Thyroid gland (tissue), 4 donors: ENCODE measurements at places on chromosomes 5 and 9.

- DNase-seq = peak; percentile 29
Observed at GRCh38 chr5:133251296-133252132, 199.7 kb downstream of the HSPA4 start.

DNA sequence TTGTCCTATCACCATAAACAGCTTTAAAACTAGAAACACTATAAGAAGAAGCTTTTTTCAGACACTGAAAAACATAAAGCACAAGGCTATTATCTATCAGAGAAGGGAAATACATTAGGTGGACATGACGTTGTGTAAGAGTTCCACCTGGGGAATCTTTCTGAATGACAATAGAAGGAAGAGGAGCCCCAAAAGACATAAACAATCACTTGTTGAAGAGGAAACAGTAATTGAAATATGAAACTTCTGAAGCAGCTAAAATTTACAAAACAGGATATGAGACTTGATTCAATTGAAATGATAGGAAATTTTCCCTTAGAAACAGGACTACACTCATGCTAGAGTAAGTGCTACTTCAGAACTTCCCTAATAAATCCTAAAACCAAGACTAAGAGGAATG lies 933.6 kb downstream of the EFNA5 start:
- no peak for DNase-seq

- DNase-seq = peak; percentile 16
Observed at GRCh38 chr5:36177715-36178523, 26.0 kb downstream of the SKP2 start.

DNA sequence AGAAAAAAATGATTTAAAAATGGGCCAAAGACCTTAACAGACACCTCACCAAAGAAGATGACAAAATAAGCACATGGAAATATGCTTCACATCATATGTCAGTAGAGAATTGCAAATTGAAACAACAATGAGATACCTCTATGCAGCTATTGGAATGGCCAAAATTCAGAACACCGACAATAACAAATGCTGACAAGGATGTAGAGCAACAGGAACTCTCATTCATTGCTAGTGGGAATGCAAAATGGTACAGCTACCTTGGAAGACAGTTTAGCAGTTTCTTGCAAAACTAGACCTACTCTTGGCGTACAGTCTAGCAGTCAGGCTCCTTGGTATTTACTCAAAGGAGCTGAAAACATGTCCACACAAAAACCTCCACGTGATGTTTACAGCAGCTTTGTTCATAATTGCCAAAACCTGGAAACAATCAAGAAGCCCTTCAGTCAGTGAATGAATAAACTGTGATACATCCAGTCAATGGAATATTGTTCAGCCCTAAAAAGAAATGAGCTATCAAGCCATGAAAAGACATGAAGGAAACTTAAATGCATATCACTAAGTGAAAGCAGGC lies 10.5 kb upstream of the MVB12B start:
- DNase-seq = no peak

DNA sequence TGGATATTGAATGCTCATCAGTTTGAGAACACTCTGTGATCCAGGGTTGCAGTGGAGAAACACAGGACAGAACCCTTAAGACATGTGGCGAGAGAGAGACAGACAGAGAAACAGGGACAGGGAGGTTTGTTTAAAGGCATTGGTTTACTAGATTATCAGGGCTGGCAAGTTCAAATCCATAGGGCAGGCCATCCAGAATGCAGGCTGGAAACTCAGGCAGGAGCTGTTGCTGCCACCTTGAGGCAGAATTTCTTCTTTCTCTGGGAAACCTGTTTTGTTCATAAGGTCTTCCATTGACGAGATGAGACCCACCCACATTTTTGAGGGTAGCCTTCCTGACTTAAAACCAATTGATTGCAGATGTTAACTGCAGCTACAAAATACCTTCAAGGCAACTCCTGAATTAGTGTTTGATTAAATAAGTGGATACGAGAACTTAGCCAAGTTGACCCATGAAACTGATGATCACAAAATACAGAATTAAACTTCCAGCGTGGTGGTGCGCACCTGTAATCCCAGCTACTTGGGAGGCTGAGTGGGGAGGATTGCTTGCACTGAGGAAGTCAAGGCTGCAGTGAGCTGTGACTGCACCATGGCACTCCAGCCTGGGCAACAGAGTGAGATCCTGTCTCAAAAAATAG lies 55.9 kb downstream of the NSUN2 start:
- peak; percentile 26 for DNase-seq

DNA sequence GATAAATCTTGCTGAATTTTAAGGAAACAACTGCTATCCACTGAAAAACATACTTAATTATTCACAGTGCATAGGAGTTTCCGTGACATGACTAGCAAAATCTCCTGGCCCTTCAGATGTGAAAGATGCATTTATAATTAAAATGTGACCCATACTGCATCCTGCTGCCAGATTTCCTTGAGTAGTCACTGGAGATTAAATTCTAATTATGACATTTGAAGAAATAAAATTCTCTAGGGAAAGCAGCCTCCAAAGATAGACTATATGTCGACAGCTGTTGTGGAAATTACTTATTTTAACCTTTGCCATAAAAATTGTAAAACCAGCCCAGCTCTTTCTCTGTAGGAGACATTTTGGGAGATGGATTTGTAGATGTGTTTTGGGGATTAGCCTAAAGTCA lies 193.6 kb upstream of the SMC2 start:
- no peak for DNase-seq

DNA sequence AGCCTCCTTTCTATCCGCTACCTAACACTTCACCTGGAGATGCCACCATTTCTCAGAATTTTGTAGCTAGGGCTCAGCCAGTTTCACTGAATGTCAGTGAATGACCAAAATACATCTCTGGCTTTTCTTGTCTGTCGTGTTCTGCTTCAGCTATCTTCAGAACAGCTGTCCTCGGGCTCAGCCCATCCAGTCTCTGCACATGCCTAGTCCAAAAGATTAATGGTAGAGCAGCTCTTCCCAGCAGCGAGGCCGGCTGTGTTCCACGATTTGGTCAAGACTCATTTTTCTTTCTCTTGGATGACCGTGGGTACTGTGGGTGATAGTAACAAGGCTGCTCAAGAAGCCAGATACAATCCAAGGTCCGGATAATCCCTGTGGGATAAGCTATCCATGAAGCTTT lies 342.8 kb downstream of the GABRG2 start:
- DNase-seq = no peak

- no peak for DNase-seq
Observed at GRCh38 chr5:127872494-127872893, 169.3 kb downstream of the CCDC192 start.

- no peak for DNase-seq
Observed at GRCh38 chr9:6014670-6015270, 654 bp downstream of the RANBP6 start.

DNA sequence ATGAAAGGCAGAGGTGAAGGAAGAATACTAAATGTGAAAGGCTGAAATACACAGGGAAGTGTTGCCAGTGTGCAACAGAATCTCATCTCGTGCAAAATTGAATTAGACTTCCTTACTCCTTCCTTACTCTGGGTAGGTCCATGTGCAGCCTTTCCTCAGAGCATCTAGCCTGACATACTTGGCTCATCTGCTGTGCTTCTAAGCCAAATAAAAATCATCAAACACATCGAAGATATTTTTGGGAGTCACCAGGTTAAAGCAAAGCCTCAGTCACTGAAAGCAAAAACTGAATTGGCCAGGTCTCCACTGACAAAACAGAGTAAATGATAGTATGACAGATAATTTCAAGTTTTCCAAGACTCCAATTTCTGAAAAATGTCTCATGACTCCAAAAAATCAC lies 19.3 kb downstream of the STARD4 start:
- no peak for DNase-seq

GRCh38 chr5:34749431-34749873 lies 89.5 kb upstream of the TTC23L start:
- peak; percentile 17 for DNase-seq

GRCh38 chr5:89036166-89036565 lies 153.2 kb upstream of the MEF2C start:
- no peak for DNase-seq

GRCh38 chr9:23380821-23381220 lies 445.2 kb downstream of the ELAVL2 start:
- DNase-seq = no peak

- no peak for DNase-seq
Observed at GRCh38 chr9:92003308-92004044, 53.4 kb upstream of the ROR2 start.

GRCh38 chr5:17620627-17621026 lies 10.4 kb downstream of the TAF11L12 start:
- no peak for DNase-seq

GRCh38 chr5:67802766-67803165 lies 412.8 kb upstream of the PIK3R1 start:
- no peak for DNase-seq

GRCh38 chr5:151030379-151030778 lies 10.0 kb downstream of the GPX3 start:
- DNase-seq = peak; percentile 91

GRCh38 chr9:132030626-132031325 lies 48.9 kb downstream of the MED27 start:
- no peak for DNase-seq

GRCh38 chr9:72997387-72997995 lies 44.6 kb upstream of the ALDH1A1 start:
- DNase-seq = no peak

DNA sequence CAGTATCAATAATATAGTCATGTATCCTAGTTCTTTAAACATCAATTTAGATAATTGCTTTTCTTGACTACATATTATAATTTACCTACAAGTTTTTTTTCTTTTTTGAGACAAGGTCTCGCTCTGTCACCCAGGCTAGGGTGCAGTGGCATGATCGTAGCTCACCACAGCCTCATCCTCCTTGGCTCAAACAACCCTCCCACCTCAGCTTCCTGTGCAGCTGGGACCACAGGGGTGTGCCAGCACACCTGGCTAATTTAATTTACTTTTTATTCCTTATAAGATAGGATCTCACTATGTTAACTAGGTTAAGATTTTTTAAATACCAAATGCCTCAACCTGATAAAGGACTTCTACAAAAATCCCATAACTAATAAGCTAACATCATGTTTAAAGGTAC lies 21.1 kb downstream of the UIMC1 start:
- DNase-seq = no peak

GRCh38 chr5:36208786-36209185 lies 32.9 kb downstream of the NADK2 start:
- no peak for DNase-seq

DNA sequence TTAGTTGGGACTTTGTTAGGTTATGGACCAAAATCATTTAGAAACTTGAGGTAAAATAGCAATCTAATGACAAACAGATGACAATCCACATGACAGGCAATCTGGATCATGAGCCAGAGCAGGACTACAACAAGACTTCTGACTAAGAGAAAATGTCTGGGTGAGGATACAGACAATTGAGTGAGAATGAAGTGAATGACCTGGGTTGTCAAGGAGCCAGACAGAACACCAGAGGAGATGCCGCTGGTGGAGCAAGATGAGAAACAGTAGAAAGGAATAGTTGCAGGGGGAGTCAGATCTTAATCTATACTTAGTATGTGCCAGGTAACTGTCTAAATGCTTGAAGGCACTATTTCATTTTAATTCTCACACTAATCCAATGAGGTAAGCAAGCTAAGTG lies 277.8 kb downstream of the PRELID2 start:
- DNase-seq = no peak

GRCh38 chr5:92518318-92518904 lies 1062.6 kb downstream of the NR2F1-AS1 start:
- DNase-seq = peak; percentile 11

- DNase-seq = no peak
Observed at GRCh38 chr9:93228030-93228429, 44.1 kb downstream of the WNK2 start.

GRCh38 chr5:159211729-159212174 lies 2.4 kb upstream of the RNF145 start:
- DNase-seq = peak; percentile 39

DNA sequence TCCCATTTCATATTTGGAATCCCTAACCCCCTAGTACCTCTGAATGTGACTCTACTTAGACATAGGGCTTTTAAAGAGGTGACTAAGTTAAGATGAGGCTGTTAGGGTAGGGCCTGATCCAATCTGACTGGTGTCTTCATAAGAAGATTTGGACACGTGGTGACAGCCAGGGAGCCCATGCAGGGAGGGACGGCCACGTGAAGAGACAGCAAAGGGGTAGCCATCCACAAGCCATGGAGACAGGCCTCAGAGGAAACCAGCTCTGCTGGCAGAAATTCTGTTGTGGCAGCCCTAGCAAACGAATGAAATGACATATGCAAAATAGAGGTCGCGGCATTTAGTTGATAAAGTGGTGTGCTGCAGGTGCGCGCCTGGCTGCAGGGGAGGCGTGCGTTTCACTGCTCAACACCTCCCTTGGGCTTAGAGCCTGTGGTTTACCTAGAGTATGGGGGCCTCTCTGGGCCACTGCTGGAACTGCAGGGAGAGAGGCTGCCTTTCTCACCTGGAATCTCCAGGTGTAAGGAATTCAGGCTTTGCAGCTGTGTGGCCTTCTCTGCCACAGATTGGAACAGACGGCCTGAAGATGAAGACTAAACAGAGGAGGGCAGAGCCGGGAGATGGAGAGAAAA lies 7.1 kb upstream of the AFAP1L1 start:
- no peak for DNase-seq

- no peak for DNase-seq
Observed at GRCh38 chr5:94191604-94192003, 426.8 kb downstream of the KIAA0825 start.

- DNase-seq = no peak
Observed at GRCh38 chr5:60436518-60436917, 263.4 kb downstream of the DEPDC1B start.

DNA sequence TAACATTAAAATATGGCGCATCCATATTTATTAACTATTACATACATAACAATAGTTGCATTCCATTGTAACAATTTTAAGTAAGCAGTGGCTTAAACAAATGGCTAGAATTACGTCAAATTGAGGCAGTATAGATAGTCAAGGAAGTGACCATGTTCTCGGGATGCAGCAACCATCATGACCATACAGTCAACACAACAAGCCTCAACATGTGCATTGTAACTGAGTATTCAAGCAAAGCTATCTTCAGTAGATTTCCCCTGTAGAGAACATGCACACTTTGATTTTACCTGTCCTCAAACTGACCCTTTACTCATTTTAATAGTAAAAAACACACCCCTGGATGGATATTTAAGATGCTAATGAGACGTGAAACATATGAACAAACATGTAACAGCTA lies 356.4 kb downstream of the HINT1 start:
- DNase-seq = no peak

DNA sequence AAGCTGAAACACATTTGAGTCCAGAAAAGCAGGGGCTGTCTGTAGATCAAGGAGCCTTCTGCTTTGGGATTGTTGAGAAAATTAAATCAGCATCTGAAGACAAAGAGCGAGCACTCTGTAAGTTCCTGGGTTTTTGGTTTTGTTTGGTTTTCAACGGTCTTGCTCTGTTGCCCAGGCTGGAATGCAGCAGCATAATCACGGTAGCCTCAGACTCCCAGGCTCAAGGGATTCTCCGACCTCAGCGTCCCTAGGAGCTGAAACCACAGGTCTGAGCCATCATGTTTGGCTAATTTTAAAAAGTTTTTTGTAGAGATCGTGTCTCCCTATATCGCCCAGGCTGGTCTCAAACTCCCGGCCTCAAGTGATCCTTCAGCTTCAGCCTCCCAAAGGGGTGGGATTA lies 266.5 kb upstream of the ADAMTS16 start:
- no peak for DNase-seq

GRCh38 chr9:96008502-96009222 lies 133.2 kb downstream of the ERCC6L2 start:
- DNase-seq = no peak

GRCh38 chr9:34701023-34701768 lies 8.7 kb downstream of the CCL21 start:
- peak; percentile 69 for DNase-seq
